Hair follicle dermal papilla cell (primary cell): ENCODE measurements at places on chromosomes 5 and 9. TPM values are rescaled to one million over a fixed set of nuclear protein-coding genes. Genes with fewer than 3 reads are reported as not detected.

BARHL1 gene
- total RNA-seq = not detected in 2 replicates

STRBP gene
- 5.0 and 6.0 TPM in 2 replicates for total RNA-seq

DMGDH gene
- total RNA-seq = 2.6 and 3.9 TPM in 2 replicates

CTXN3 gene
- total RNA-seq = not detected in 2 replicates

GMCL2 gene
- not detected in 2 replicates for total RNA-seq

PHF24 gene
- total RNA-seq = under 0.01 TPM in 2 replicates
